ENCODE measurements at places on chromosomes 7 and 10.

GRCh38 chr10:110387983-110388686, 83.4 kb upstream of the SMNDC1 start:
- no peak for DNase-seq

DNA sequence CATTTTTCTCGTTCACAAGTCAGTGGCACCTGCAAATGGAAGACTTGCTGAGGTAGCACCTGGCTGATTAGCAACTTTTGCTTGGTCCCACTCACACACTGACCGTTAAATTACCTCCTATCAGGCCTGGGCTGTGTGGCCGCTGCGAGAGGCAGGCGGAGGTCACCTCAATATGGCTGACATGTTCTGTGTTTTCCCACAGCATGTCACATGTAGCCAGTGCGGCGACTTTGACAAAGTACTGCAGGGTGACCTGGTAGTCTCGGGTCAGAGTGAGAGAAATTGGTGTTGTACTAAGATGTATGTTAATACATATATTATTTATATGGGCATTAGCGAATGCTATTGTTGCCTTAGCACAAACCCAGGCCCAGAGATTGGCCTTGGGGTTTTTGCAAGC, 307.5 kb downstream of the LRMDA start:
- DNase-seq, result no peak

- no peak for DNase-seq
These were observed 251.9 kb downstream of the COBL start for GRCh38 chr7:51064688-51065087.

DNA sequence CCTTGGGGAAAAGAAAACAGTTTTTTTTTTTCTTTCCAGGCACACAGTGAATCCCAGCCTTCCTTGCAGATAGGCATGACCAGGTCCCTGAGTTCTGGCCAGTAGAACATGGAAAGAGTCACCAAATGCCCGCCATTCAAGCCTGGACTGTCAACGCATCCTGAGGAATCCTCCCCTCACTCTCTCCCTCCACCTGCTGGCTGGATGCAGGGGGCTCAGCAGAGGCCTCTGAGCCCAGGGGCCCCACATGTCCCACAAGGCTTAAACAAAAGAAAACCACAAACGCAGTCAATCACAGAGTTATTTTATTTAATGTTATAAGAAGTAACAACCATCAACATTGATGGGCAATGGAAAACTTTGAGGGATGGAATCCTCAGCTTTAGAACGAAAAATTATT, 93.1 kb downstream of the JCAD start:
- no peak for DNase-seq

DNA sequence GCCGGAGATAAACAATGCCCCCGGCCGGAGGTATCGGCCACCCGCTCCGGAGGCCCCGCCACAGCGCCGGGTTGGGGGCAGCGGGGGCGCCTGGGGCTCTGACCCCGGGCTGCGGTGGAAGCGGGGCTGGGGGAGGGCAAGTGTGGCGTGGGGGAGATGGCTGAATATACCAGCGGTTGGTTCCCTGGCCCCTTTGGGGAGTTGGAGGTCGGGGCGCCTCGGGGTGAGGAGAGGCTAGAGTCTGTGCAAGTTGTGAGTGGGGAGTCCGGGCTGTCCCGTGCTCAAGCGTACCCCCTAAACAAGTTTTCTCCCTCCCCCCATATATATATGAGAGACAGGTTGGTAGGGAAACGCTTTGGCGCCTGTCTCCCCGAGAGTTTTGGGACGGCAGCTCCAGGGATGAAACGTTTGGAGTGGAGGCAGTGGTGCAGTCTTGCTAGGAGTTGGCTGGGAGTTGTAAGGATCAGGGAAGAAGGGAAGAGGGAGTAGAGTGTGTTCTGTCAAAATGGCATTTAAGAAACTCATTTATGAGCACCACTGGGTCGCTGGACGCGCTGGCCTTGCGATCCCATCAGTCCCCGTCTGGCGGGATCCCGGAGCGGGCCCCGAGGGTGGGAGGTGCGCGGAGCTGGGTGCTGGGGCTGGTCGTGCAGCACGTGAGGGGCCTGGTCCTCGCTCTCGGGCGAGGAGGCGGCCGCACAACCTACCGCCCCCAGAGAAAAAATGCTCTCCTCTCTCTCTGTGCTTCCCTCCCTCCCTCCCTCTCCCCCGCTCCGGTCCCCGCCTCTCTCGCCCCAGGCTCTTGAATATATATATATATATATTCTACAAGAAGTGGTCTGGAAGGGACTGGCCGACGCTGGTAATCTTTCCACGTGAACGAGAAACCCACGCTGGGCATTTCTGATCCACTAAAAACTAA, 1.1 kb downstream of the TET1 start:
- DNase-seq, result no peak

DNA sequence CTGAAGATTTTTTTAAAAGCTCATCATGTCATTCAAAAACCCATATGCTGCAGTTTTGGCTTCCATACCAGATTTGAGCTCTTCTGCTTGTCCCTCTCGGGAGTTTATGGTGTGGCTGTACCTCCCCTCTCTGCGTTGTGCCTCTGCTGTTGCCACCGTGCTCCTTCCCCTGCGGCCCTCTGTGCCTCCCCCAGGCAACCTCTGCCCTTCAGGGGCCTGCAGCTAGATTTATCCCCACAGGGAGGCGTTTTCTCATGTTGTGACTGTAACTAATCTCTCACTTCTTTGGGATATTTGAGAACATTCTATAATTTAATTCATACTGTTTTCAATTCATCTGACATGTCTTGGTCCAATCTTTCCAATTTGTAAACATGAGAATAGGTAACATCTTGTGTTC, 52.7 kb downstream of the TASOR2 start:
- DNase-seq, result no peak

Measured in cortex of kidney (tissue), 1 donor.